ENCODE measurements at places on chromosomes 2 and 18.

- DNase-seq, result no peak
Measured at GRCh38 chr18:3171631-3172030, 48.1 kb downstream of the MYOM1 start.

DNA sequence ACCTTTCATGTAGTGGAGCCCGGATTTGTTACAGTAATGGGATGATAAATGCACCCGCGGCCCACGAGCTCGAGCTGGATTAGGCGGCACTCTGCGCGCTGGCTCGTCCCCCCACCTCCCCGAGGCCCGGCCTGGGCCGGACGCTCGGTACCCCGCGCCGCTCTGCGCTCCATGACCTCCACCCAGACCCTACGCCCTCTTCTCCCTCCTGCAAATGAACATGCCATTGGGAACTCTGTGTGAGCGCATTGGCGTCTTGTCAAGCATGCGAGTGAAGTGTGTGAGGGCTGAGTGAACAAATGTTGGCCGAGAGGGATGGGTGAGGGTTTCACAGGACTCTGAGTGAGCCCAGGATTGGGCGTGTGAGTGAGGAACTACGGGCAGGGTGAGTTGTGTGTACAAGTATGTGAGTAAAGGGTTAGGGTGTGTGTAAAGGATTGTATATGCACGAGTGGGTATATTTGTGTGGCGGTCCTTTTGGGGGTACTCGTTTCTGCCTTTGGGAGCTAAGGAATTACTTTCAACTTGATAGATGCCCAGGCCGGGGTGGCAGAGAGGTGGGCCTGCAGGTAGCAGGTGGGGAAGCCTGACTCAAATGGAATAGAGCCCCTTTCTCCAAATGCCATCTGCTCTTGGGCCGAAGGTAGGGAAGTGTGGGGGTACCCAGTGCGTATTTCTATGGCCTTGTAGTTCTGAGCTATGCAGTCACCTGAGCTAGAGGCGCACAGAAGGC, 2.9 kb upstream of the EN1 start:
- DNase-seq, result no peak

- DNase-seq, result no peak
Measured at GRCh38 chr2:39494784-39495251, 57.7 kb upstream of the MAP4K3 start.

DNA sequence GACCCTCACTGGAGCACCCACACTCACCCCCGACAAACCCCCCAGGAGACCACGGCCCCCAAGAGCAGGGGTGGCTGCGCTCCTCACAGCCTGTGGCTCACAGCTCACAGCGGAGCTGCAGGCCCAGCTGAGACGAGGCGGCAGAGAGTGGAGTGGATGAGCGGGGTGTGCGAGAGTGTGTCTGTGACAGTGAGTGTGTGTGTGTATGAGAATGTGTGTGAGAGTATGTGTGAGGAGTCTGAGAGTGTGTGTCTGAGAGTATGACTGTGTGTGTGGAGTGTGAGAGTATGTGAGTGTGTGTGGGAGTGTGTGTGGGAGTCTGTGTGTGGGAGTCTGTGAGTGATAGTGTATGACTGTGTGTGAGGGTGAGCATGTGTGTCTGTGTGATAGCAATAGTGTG, 55.3 kb upstream of the ID2 start:
- DNase-seq, result no peak

GRCh38 chr2:71736091-71736861, 282.9 kb downstream of the DYSF start:
- DNase-seq, result no peak

DNA sequence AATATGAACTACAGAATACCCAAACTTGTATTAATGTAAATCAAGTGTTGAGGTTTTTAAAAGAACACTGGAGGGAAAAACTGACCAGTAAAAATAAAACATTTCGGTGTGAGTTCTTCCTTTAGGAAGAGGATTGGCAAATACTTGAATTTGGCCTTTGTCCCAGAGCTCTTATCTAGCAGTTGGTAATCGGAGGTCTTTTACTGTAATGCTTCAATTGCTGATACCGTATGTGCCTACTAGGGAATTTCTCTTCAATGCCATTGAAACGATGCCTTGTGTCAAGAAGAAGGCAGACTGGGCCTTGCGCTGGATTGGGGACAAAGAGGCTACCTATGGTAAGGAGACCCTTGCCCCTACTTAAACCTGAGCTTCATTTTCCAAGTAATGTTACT, 4.1 kb downstream of the RRM2 start:
- no peak for DNase-seq

- no peak for DNase-seq
Measured at GRCh38 chr18:9616049-9616448, 1.7 kb upstream of the PPP4R1 start.

DNA sequence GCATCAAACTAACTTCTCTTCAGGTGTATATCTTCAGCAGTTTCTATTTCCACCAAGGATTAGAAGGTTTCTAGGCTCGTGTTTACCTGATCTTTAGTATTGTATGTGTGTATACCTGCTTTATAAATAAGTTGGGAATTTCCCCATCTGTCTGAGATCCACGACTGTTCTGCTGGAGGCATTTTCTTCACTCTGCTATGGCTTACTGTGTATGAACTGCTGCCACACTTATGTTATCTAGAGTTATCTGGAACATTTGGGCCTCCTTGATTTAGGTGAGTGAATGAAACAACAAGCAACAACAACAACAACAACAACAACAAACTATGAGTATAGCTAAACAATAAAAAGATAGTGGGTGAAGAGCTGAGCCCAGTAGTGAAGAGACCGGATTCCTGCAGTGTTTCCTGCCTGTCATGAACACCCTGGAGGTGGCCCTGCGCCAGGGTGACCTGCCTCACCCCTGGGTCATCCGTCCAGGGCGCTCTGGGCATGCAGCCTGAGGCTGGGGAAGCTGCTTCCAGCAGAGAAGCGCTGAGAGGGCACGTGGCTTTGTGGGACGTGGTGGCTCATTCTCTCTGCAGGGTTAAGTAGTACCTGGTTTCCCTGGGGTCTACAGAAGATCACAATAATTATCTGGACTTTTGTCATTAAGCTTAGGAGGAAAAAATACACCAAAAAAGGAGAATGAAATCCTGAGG, 56.1 kb upstream of the GATA6 start:
- no peak for DNase-seq
